ENCODE measurements at places on chromosomes 1 and 21.

- peak; percentile 91 for DNase-seq
Measured at GRCh38 chr1:202283379-202283844, 58.3 kb downstream of the UBE2T start.

GRCh38 chr1:184160236-184160635, 108.7 kb downstream of the TSEN15 start:
- DNase-seq = no peak

GRCh38 chr1:147833231-147833860, 69.2 kb upstream of the GJA8 start:
- no peak for DNase-seq

DNA sequence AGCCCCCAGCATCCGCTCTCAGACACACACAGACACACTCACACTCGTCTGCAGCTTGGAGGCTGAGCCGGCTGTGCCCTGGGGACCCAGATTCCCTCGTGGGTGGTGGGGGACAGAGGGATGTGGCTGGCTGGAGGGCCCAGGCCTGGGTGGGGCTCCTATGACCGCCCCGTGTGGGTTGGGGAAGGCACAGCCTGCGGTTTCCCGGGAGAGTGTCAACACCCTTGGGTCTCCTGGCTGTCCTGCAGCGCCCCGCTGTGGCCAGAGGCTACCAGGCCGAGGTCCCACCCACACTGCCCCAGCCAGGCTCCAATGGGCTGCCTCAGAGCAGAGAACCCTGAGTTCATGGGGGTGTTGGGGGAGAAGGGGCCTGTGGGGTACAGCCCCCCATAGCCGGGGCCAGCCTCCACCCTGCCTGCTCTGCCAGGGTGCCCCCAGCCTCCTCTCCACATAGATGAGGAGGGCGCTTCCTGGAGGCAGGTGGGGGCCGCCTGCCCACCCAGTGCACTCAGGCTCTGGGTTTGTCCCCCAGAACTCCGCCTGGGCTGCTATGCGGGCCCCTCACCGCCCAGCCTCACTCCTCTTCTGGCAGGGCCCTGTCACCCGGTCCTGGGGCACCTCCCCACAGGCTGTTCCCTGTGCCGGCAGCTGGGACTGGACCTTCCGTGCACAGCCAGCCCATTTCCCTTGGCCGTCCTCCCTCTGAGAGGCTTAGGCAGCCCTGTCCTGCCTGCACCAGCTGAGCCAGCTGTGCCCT, at the start of gene TTC34:
TSS of gene TTC34 (minus strand) at position 159 of the 757 bp plus-strand sequence. CDS start 866 bp downstream, outside the sequence.
- peak; percentile 50 for DNase-seq

DNA sequence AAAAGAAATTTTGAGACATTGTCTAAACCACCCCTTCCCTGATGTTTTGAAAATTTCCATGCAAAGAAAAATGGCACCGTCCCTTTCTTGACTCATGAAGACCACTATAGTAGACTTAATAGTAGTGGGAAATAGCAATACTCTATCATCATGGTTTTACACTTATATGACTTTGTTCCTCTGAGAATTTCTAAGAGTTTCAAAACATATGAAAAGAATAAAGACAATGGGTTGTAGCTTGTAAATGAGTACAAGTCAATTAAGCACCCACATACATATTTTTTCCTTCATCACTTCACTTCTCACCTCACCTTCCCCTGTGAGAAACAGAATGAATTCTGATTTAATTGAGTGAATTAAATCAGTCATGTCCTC, 151.7 kb downstream of the LYPLAL1 start:
- DNase-seq = no peak

DNA sequence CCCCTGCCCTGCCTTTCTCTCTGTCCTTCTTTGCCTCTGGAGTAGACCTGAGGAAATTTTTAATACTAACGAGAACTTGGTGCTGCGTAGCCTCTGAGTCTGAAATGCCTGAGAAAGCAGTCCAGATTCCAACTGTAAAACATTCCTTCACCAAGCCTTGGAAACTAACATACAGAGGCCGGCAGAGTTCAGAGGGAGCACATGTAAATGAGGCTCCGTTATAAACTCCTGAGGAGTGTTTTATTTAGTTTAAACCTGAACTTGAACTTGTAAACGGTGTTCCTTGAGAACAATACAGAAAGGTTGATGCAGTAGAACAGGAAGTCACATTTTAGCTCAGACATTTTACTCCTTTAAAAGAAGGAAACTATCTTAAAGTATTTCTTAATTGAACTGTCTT, 280.7 kb downstream of the TM2D1 start:
- DNase-seq = no peak

GRCh38 chr1:184473176-184473966, 86.5 kb downstream of the C1orf21 start:
- no peak for DNase-seq

DNA sequence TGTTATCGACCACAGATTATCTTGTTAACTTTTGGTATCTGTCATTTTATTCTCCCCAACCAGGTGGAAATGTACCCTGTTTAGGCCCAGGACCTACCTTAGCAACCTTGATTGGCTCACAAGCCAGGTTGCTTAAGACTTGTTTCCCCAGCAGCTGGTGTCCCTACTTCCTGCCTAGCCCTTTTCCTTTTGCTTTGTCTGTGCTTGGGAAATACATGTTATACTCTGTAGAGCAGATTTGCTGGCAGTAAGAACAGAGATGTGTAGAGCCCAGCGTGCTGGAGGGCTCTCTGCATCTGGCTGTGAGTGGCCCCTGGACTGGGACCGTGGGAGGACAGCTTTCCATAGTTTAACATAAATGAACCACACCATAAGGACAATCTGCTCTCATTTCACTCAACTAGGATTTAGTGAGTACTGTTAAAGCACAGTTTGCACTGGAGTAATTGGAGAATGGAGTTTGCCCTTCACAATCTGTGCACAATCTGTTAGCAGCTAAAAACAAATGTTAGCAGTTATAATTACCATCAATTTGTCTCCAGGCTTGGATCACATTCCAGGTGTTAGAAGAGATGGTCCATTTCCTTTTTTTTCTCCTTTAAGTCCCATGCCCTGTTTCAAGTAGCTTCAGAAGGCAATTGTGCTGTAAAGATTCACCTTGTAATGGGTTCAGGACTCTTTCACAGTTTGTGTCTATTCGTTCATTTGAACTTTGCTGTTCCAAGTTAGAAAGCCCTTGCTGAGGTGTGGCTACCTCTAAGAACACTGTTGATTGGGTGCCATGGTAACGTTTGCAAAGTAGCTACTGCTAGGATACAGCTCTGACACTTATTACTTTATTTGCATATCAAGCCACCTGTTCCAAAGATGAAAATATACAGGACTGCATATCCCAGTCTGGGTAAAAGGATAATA, at the start of gene APOBEC4:
TSS of gene APOBEC4 (minus strand) at position 770 of the 915 bp plus-strand sequence. CDS start 4,535 bp downstream, outside the sequence.
- DNase-seq = no peak

GRCh38 chr1:179007233-179007632, 18.5 kb upstream of the FAM20B start:
- DNase-seq = peak; percentile 19

- DNase-seq = no peak
Measured at GRCh38 chr1:215279682-215280081, 197.1 kb downstream of the KCNK2 start.

DNA sequence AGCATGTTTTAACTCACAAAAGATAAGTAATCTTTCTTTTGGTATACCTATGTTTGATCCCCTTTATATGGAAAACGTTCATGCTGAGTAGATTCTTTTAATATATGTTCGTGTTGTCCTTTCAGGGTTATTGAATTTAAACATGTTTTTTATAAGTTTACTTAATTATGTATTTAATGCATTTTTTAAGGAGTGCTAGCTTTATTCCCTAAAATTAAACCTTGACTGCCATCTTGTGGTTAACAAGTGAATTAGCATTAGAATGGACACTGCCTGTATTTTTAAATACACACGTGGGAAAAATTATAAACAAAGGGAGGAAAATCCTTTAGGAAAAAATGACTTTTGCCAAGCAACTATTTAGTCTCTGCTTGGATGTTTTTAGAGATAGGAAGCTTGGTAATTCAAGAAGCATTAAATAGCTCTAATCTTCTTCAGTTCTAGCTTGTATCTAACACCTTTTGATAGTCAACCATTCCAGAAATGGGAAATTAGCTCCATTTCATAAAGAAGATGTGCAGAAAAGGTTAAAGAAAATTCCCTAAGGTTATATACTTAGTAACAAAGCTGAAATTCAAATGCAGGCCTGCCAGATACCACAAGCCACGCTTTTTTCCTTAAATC, 43.0 kb downstream of the UBE2U start:
- no peak for DNase-seq

DNA sequence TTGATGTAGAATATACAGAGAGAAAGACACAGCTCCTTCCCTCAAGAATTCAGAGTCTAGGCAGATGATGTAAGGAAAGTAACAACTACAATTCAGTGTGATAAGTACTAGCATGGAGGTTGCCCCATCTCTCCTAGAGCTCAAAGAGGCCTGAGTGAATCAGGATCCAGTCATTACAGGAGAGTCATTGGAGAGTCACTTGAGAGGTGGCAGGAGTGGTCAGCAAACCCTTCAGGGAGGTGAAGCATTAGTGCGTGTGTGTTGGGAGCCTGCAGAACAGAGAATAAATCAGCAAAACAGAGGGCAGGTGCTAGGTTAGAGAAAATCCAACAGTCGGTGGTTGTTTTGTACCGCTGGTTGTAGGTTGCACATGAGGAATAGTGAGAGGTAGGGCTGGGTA, 46.1 kb downstream of the GRIK1 start:
- no peak for DNase-seq

- no peak for DNase-seq
Measured at GRCh38 chr1:54857746-54858561, 29.0 kb downstream of the DHCR24 start.

- no peak for DNase-seq
Measured at GRCh38 chr21:15775981-15776380, 46.2 kb downstream of the USP25 start.

DNA sequence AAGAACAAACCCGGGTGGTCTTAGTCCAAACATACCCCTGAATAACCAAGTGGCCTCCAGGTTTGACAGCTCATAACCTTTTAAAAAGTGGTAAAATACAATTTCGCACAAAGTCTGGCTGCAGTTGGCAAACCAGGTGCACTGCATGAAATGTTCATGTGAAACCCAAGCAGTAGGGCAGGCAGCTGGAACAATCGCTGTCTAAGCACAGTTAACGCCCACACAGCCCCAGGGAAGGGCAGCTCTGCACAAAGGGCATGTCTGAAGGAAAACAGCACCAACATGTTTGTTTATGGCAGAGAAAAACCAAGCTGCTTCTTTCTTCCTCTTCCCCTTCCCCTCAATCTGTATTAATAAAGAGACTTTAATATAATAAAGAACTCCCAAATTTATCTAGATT, 49.5 kb downstream of the KIAA1614 start:
- DNase-seq = no peak

GRCh38 chr1:151585622-151586021, 26.2 kb upstream of the SNX27 start:
- peak; percentile 56 for DNase-seq

DNA sequence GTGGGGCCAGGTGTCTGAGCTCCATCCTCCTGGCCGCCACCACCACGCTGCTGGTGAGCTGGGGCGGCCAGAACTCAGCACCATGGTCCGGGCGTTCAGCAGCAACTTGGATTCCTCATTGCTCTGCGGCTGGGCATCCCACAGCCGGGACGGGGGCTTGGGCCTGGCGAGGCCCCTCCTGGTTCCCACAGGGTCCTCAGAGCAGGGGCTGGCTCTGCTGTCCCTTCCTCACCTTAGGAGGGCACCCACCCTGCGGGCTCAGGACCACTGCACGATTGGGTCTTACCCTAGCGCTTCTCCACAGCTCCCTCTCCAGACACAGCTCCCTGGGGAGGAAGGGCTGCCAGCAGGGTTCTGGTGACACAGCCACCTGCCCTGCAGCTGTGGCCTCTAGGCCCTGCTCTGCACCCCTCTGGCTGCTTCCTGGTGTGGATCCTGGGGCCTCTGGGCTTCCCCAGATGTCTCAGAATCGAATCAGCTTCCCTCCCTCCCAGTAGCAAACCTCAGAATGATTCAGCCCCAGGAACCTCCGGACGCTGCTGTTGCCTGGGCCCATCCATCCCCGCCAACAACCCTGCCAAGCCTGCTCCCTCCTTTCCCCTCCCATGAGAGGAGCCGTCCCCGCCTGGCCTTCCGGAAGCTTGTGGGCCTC, 25.0 kb downstream of the CRYAA start:
- DNase-seq = peak; percentile 47

DNA sequence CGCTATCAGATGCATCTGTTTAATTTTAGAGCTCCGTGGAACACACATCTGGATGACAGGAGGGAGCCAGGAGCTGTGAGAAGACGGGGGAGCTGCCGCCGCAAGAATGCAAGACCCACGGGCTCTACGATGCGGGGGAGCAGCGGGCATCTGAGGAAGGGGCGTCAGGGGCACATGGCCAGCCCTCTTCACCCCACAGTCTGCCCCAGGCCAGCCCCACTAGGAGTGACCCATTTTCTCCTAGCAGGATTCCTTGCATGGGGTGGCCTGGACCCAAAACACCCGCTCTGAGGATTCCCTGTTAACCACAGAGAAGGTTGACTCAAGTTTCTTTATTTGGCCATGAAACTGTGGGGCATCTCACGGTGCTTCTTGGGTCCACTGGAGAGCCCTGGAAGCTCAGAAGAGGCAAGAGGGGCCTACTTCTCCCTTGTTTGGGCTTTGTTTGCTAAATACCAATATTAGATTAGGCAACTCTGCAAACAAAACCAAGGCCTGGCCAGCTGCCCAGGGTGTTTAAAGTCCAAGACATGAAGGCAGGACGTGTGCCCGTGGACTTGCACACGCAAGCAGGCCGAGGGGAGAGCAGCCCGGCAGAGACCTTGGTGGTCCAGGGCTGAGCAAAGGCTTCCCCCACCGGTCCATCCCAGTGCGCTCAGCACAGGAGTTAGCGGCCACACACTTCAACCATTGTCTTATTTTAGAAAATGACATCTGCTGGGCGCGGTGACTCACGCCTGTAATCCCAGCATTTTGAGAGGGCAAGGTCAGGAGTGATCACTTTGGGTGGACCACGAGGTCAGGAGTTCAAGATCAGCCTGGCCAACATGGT, 89.8 kb downstream of the DHRS3 start:
- no peak for DNase-seq

DNA sequence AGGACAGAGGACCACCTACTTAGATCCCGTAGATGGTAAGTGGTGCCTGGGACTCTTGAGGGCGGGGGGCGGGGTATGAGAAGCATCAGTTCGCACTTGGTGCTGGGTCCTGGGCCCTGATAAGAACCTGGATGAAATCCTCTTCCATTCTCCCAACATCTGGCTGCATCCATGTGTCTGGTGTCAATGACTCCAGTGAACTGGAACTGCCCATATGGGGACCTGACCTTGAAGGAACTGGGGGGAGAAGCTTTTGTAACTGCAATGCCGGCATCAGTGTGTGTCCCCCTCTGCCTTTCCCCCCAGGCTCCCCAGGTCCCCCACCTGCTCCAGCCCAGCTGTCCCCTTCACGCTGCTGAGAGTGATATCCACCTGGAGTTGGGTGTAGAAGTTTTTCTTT, 49.7 kb upstream of the EPB41 start:
- DNase-seq = no peak

- DNase-seq = no peak
Measured at GRCh38 chr1:219541946-219542345, 71.0 kb downstream of the ZC3H11B start.

- no peak for DNase-seq
Measured at GRCh38 chr1:217021956-217022355, 298.7 kb upstream of the ESRRG start.
